ENCODE measurements at places on chromosomes 2 and 18.

DNA sequence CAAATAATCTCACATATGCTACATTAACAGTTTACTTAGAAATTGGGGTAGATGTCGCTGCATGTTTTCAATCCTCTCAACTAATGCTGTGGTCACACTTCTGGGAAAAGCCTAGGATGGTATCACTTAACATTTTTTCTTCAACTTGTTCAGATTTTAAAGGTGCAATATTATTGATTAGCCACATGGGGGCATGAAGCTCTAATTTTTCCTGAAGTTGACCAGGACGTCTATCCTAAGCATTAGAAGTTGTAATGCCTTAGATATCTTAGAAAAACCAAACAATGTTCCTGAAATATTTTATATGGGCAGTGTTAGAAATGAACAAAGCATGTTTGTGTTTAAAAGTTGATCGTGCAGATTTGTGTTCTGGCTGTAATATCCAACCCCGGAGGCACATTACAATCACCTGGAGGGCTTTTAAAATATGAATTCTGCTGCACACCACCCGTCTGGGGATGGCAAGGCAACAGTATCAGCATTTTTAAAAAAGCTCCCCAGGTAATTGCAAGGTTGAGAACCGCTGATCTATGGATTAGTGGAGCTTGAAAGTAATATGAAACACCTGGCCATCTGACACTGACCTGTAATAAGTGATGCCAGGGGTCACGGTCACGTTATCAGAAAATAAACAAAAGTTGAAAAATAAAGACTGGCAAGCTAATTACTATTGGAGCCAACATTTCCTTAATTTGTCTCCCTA is 100.5 kb upstream of the LMAN1 start:
- DNase-seq: no peak

GRCh38 chr2:39145906-39146421 is 25.1 kb upstream of the SOS1 start:
- DNase-seq: no peak

DNA sequence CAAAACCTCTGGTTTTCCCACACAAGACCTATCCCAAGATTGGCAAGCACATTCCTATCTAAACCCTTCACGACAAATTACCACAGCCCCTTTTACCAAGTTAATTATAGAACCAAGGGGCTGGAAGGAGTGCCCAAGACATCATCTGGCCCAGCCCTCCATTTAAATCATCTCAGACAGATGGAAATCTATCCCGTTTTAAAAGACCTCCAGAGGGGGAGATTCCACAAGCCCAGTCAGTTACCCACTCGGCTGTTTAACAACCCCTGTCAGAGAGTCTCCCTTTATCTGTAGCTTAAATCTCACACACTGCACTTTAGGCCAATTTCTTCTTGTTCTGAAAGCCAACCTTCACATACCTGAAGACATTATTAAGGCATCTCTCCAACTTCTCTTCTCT is 179.1 kb upstream of the MEIS1 start:
- DNase-seq: no peak

- DNase-seq: no peak
These were observed 90.0 kb upstream of the ALPP start for GRCh38 chr2:232288489-232289030.

DNA sequence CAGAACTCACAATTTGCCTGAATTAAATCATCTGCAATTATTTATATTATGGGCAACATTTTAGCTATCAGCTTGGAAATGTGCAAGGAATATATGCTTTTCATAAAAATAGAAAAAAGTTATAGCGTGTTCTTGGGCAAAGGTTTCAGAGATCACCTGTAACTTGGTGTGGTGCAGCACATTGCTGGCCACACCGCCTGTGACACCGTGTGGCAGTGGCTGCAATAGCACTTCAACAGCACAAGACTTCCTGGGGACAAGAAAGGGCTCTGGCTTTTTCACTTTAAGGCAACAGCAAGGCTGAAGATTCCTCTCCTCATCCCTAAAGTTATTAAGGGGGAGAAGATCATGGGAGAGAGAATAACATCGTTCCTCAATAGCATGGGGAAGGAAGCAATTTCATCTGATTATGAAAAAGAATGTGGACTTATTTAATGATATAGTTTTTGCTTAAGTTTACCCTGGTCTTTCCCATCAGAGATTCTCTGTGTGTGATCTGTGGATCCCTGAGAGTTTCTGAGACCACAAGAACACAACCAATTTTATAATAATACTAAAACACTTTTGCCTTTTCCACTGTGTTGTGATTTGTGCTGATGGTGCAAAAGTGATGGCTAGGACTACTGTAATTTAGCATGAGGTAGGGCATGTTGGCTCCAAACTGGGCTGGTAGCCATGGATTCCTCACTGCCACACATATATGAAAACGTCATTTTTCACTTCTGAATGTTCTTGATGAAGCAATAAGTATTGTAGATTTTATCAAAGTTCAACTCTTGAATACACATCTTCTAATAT is 15.0 kb upstream of the SERPINB3 start:
- no peak for DNase-seq

- no peak for DNase-seq
These were observed 110.6 kb downstream of the TMEM182 start for GRCh38 chr2:102872388-102872787.

DNA sequence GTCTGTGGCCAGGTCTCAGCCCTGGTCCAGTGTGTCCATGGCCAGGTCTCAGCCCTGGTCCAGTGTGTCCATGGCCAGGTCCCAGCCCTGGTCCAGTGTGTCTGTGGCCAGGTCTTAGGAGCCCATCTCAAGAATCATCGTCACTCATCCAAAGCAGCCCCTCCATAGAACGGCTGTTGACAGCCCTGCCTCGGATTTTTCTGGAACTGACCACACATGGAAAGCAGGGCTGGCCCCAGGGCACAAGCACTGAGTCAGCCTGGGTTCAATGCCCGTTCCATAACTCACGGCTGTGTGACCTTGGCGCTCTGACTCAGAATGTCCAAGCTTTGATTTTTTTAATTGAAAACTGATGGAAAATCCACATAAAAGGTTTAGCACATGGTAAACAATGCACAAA is 59.9 kb upstream of the SNTG2 start:
- DNase-seq: no peak

DNA sequence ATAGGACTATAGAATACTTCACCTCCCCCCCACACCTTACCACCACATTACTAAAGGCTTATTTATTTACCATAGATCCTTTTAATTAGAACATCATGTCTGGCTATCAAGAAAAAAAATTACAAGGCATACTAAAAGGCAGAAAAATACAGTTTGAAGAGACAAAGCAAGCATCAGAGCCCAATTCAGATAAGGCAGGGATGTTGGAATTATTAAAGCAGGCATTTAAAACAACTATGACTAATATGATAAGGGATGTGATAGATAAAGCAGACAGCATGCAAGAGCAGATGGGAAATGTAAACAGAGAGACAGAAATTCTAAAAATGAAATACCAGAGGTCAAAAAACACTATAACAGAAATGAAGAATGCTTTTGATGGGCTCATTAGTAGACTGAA is 55.4 kb upstream of the SMIM21 start:
- DNase-seq: no peak

DNA sequence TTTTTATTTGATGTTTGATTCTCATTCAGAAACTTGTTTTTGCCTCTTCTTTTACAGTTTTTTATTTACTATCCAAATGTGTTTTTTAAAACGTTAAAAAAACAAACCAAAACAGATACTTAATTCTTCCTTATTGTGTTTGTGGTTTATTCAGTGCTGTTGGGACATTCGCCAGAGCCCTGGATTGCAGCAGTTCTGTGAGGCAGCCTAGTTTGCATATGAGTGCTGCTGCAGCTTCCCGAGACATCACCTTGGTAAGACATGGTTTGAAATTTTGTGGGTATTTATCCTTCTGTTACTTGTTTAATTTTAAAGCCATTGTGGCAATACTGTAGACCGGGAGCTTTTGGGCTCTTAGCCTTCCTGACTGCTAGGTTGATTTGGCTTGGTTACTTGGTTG is 91.2 kb downstream of the MTA3 start:
- DNase-seq: no peak

DNA sequence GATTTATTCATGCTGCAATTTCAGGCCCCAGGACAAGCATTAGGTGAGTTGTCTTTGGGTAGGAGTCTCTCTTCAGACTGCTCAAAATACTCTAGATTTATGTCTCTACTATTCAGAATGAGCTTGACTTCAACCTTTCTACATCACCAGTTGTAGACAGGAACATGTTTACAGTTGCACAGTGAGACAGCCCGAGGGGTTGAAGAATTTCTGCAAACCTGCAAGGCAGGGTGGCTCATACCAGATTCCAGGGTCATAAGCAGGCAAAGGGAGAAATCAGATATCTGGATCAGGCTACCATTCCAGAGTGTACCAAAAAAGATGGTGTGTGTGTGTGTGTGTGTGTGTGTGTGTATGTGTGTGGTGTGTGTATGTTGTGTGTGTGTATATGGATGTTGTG is 112.4 kb downstream of the SPP2 start:
- no peak for DNase-seq

- DNase-seq: no peak
These were observed 355.6 kb downstream of the MYCN start for GRCh38 chr2:16296038-16296290.

GRCh38 chr2:26317377-26318105 is 28.4 kb upstream of the SELENOI start:
- no peak for DNase-seq

DNA sequence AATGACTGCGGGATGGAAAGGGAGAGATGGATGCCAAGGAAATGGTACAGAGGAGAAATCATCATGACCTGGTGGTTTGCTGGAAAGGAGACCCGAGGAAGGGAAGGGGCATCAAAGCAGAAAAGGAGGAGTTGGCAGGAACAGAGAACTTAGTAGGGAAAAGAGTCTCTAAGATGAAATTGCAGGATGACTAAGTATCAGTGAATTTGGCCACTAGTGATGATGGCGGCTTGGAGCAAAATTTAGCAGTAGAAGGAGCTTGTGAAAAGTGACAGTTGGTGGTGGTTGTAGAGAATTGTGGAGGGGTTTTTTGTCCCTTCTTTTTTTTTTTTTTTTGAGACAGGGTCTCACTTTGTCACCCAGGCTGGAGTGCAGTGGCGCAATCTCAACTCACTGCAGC is 10.1 kb downstream of the METAP1D start:
- DNase-seq: no peak

GRCh38 chr2:222904557-222905258 is 43.9 kb downstream of the ACSL3 start:
- no peak for DNase-seq

GRCh38 chr18:13366962-13367892 is 148.7 kb downstream of the LDLRAD4 start:
- DNase-seq: no peak

GRCh38 chr18:48161191-48161910 is 230.9 kb upstream of the SMAD2 start:
- DNase-seq: peak; percentile 62

GRCh38 chr2:127560931-127561280 is 25.4 kb downstream of the MYO7B start:
- DNase-seq: no peak

GRCh38 chr2:240419723-240420122 is 15.7 kb upstream of the GPC1 start:
- DNase-seq: no peak

- no peak for DNase-seq
These were observed 188.1 kb upstream of the ETAA1 start for GRCh38 chr2:67208887-67209500.

GRCh38 chr2:54773838-54774237 is 50.4 kb downstream of the EML6 start:
- DNase-seq: no peak

DNA sequence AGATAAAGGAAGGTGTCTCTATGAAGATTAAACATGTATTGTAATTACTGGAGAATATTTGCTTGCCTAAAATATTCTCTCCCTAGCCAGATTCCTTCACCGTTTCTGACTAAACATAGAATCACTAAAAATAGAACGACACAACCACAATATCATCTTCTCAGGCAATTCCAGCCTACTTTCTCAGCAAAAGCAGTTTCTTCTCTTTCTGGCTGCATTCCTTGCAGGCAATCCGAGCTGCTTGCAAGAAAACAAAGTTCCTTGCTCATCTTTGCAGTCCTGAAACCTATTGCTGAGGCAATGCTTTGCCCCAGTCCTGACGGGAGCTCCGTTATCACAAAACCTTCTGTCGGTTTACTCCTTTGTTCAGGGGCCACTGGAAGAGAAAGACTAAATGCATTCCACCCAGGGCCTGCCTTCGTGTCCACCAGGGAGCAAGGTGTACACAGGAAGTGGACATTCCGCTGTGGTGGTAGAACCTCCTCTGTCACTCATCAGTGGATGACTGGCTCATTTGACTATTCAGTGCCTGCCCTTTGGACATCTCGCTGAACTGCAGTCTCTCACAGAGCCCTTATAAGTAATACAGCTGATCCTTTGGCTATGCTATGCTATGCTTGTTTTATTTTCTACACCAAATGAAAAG is 239.2 kb upstream of the DOK6 start:
- DNase-seq: no peak

- no peak for DNase-seq
These were observed 13.5 kb upstream of the C2orf15 start for GRCh38 chr2:99127981-99128380.

DNA sequence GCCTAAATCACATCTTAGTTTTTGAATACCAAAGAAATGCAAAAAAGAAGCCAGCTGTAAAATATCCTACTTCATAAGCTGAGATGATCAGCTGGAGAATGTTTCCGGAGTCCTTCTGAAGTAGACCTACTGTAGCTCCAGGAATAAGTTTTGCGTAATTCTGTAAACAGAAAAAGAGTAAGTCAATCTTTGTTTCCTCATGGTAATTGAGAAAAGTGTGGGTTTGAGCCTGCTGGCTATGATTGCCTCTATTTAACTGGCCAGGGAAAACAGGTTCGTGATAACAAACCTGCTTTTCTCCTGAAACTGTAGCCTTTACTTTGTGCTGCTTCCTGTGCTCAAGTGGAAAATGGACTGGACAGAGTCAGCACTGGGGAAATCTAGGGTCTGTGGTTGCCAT is 58.2 kb downstream of the ITGB6 start:
- DNase-seq: no peak

GRCh38 chr2:71778936-71779773 is 325.8 kb downstream of the DYSF start:
- no peak for DNase-seq

- no peak for DNase-seq
These were observed 36.6 kb downstream of the ARL6IP6 start for GRCh38 chr2:152755029-152755428.

- no peak for DNase-seq
These were observed 64.1 kb downstream of the SOX11 start for GRCh38 chr2:5756272-5756671.
